Frontal cortex (tissue), 4 donors: ENCODE measurements at places on chromosomes 5 and 9. TPM values are rescaled to one million over a fixed set of nuclear protein-coding genes. Genes with fewer than 3 reads are reported as not detected.
A peak's percentile ranks its signal among the peaks of the same experiment; 100 is the strongest.

Gene LRRC19
- not detected for total RNA-seq

Gene OR1L8
- total RNA-seq = not detected

Gene S1PR3
- total RNA-seq = 3.7 TPM

Gene TCF7
- 0.41 TPM for total RNA-seq

Gene GLRA1
- total RNA-seq = under 0.01 TPM

Gene COL5A1
- 2.9 TPM for total RNA-seq

Gene CD74
- 3.3 TPM for total RNA-seq

Gene SEMA5A
- 9.0 TPM for total RNA-seq

Gene ADCY2
- total RNA-seq = 20.4 TPM

Gene FGFR4
- 1.2 TPM for total RNA-seq

DNA sequence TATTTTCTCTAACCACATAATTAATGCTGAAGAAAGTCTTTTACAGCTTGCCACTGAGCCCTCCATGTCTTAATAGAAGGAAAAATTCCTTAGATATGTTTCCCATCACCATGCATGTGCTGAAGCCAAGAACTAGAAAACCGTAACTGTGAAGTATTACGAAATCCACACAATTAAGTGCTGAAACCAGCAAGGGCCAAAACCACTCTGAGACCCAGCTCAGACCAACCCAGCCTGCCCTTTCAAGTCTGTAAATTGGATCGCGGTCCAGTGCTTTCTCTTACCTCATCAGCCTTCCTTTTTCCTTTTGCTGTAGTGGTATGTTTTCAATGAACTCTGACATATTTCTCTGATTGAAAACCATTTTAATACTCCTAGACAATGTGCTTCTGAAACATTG is 26.3 kb downstream of the SEMA5A start:
- DNase-seq = no peak

- DNase-seq = no peak
Measured at GRCh38 chr9:97807681-97808080, 45.3 kb upstream of the FOXE1 start.

- DNase-seq = peak; percentile 22
Measured at GRCh38 chr5:181194489-181195248, 10.3 kb downstream of the TRIM7 start.

- no peak for DNase-seq
Measured at GRCh38 chr9:135290566-135290965, 189.0 kb upstream of the PPP1R26 start.

GRCh38 chr5:2015124-2015848 is 132.6 kb upstream of the IRX4 start:
- DNase-seq = no peak

GRCh38 chr5:147520450-147520849 is 10.6 kb upstream of the DPYSL3 start:
- DNase-seq = no peak

DNA sequence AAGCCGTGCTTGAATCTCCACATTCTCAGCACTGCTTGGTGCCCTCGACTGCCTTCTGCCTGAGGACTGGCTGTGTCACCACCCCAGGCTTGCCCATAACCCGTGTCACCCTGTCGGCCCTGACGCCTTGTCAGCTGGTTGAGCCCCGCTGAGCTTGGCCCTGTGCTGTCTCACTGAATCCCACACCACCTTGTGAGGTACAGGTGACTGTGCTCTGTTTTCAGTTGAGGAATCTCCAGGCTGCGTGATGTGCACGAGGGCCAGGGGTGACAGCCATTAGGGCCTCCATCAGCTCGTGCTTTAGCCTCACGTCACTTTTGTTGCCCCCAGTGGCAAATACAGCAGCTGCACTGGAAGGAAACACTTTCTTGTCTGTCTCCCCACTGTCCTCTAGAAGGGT is 90.7 kb downstream of the CACNA1B start:
- DNase-seq = no peak

DNA sequence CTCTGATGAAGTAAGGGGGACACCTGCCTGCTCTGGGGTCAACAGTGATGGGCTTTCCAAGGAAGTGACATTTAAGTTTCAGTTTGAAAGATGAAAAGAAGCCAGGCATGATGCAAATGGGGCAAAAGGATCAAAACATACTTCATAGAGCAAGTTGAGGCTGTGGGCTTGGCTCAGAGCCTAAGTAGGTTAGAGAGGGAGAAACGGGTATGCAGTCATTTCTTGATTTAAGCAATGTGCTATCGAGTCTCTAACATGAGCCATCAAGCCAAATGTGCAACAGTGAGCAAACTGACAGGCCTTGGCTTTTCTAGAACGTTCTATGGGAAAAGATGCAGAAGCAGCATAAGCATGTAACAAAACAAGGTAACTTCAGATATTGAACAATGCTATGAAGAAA is 80.6 kb downstream of the ADRB2 start:
- no peak for DNase-seq

DNA sequence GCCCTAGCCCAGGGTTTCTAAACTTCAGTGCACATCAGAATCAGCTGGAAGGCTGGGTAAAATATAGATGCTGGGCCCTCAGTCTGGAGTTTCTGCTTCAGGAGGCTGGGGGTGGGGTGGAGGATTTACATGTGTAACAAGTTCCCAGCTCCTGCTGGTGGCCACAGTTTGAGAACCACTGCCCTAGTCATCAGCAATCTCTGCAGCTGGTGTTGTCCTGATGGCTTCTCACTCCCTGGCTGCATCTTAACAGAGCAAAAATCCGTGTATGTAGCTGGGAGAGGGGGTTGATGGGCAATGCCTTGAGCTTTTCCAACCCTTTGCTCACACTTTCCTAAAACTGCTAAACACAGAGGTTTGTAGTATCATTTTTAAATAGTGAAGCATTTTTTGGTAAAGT is 186.0 kb upstream of the KLF9 start:
- DNase-seq = no peak

DNA sequence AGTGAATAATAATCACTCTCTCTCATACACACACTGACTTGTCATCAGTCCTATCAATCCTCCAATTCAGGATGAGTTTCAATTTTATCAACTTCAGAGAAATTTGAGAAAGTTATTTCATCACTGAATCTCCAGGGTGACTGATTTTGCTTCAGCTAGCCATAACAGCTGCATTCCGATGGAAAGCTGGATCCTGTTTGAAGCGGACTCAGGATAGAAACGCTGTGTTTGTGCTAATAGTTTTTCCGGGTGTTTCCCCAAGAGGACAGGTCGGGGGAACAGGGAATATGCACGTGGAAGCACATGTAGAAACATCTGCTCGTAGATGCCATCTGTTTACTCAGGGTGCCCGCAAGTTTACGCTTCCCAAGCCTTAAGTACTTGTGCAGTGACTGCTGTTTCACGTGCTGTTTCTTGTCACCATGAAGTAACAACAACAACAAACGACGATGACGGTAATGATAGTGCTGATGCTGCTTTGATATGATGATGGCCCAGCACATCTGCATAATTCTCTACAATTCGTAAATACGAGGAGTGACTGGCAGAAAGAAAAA is 263.7 kb upstream of the DAPK1 start:
- DNase-seq = no peak

GRCh38 chr5:114355086-114355830 is 6.6 kb upstream of the KCNN2 start:
- DNase-seq = no peak

- no peak for DNase-seq
Measured at GRCh38 chr5:174139623-174140022, 94.1 kb downstream of the NSG2 start.

- no peak for DNase-seq
Measured at GRCh38 chr5:172567843-172568242, 73.2 kb upstream of the NEURL1B start.

DNA sequence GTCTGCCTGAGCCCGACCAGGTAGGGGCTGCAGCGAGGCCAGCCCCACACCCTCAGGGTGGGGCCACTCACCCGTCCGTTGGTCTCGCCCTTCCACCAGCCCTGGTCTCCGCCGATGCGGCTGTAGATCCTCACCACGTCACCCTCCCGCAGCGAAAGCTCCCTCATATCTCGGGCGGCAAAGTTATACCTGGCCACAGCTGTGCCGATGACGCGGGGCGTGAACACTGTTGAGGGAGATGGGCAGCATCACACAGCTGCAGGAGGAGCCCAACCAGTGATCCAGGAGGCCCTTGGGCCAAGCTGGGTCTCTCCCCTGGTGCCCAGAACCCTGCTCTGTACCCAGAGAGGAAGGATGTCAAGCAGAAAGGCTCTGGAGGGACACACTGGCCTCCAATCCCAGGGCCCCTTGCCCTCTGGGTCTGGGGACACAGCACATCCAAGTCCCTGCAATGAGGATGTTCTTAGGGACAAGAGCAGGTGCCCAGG is 30.3 kb upstream of the SARDH start:
- no peak for DNase-seq

- no peak for DNase-seq
Measured at GRCh38 chr9:93949073-93949693, 6.0 kb downstream of the BARX1 start.

DNA sequence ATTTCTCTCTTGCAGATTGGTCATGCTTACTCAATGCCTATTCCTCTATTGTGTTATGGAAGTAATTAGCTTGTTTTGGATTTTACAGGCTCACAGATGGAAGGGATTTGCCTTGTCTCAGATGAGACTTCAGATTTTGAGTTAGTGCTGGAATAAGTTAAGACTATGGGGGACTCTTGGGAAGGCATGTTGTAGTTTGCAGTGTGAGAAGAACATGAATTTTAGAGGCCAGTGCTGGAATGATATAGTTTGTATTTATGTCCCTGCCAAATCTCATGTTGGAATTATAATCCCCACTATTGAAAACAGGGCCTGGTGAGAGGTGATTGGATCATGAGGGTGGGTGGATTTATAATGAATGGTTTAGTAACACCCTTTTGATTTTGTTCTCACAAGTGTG is 6.1 kb upstream of the TUSC1 start:
- DNase-seq = no peak

DNA sequence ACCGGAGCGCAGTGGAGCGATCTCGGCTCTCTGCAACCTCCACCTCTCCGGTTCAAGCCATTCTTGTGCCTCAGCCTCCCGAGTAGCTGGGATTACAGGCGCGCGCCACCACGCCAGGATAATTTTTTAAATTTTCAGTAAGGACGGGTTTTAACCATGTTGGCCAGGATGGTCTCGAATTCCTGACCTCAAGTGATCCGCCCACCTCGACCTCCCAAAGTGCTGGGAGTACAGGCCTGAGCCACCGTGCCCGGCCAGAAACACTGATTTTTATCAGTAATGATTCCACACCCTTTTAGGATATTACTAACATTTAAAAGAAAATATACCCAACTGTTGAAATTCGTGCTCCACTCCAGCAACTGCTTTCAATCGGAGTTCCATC is 464 bp upstream of the FAM151B start:
- DNase-seq = no peak

DNA sequence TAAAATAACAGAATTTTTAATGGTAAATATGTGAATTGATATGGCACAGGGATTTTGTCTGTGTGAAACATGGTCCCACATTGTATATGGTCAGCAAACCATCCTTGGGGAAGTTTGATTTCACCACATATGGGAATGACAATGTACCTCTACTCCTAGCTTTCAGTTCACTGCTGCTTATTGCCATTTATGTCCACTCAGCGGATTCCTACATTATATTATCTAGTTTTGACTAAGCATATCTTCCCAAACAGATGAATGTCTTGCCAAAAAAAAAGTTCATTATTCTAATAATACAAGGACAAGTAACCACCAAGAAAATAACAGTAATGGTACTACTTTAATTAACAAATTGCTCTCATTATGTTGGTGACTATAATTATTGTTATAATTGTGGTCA is 1521.6 kb downstream of the MAT2B start:
- no peak for DNase-seq

GRCh38 chr5:177124486-177124991 is 9.0 kb upstream of the NSD1 start:
- no peak for DNase-seq

- no peak for DNase-seq
Measured at GRCh38 chr5:154039458-154039829, 677 bp downstream of the MFAP3 start.

GRCh38 chr9:95363051-95363841 is 45.7 kb upstream of the FANCC start:
- no peak for DNase-seq

- DNase-seq = no peak
Measured at GRCh38 chr9:130995086-130996011, 13.6 kb upstream of the LAMC3 start.

GRCh38 chr9:22045423-22045822 is 36.3 kb upstream of the CDKN2B start:
- DNase-seq = no peak

DNA sequence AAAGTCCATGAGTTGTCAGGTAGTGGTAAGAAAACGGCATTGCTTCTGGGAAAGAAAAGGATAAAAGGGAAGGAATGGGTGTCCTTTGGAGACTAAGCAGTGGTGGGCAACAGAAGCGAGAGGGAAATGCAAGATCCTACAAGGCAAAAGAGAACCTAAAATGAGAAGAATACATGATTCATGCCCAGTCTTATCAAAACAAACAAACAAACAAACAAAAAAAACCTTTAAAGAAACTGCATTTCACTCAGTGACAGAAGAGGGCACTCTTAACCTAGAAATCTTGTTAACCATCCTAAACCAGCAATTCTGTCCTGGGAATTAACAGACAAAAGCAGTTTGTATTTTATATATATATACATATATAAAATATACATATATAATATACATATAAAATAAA is 88.5 kb downstream of the SUSD1 start:
- DNase-seq = peak; percentile 8

DNA sequence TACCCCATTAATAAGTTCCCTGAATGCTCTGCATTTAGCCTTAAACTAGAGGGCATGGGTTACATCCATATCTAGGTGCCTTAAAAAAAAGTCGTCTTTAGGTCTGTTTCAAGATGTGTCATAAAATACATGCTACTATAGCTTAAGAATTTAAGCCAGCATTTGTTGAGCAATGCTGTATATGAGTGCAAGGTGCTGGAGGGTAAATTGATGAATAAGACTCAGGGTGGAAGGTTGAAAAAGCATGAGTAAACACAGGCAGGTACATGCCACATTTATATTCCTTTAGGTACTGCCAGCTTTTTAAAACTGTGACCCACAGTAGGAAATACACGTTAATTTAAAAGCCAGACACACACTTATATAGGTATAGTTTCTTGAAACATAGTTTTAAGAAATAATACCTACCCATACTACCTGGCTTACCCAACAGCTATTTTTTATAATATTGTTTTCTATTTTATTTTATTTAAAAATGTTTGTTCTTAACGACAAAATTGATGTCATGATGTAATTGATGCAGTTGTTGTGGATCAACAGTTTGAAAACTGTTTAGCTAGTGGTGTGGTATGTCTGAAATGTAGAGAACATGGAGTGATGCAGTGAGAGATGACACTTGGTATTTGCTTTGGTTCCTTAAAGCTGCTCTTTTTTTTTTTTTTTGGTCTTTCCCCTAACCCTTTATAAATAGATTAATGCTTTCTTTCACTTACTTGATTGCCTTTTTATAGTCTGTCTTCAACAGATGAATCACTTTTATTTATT is 3.9 kb downstream of the HMGCR start:
- DNase-seq = no peak

DNA sequence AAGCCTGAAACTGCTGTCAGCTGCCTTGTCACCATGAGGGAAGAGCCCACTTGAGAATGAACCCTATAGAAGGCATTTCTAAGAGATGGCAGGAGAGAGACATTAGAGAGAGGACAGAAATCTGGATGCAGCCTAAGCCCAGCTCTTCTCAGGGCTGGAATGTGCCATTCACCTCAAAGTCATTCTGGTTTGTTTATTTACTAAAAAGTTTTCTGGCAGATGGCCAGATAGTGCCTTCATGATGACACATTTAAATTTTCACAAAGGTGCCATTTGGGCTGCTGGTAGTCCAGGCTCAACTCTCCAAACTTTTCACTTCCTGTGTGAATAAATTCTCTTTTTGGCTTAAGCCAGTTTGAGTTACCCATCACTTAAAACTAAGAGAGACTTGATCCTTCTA is 144.6 kb upstream of the ZNF366 start:
- DNase-seq = no peak

- DNase-seq = no peak
Measured at GRCh38 chr5:93247105-93247504, 333.9 kb downstream of the NR2F1-AS1 start.
